ENCODE measurements at places on chromosomes 12 and 14.

GRCh38 chr14:67392800-67393199 is 19.2 kb downstream of the PLEK2 start:
- DNase-seq = no peak

DNA sequence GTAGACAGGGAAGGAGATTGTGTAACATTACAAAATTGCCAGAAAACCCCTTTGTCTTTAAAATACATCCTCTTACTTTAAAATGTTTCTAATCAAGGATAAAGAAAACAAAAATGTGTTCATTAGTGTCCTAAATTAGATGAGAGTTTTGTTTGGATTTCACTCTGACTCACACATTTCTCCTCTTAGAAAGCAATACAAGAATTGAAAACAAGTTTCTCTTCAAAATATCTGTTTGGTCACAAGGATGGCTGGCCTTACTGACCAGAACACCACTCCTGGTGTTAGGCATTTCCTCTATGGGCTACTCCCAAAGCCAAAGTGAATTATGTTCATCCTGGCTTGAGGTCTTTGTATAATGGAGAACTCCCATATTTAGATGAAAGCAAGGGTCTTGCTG is 6.4 kb downstream of the GUCY2C start:
- no peak for DNase-seq

DNA sequence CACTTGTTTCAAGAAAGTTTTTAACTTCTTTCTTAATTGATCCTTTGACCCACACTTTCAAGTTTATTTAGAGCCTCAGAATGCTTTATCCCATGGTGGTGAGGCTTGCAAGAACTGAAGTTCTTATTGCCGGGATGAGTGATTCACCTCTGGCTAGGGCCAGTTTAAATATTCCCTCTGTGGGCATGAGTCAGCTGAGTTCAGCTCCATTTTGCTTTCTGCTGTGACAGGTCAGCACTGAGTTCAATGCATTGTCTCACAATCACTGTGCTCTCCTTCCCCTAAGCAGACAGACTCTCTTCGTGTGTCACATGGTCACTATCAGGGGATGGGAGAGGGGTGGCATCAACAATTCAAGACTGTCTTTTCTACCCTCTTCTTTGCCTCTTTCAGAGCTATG is 514.6 kb upstream of the FBXO33 start:
- no peak for DNase-seq

DNA sequence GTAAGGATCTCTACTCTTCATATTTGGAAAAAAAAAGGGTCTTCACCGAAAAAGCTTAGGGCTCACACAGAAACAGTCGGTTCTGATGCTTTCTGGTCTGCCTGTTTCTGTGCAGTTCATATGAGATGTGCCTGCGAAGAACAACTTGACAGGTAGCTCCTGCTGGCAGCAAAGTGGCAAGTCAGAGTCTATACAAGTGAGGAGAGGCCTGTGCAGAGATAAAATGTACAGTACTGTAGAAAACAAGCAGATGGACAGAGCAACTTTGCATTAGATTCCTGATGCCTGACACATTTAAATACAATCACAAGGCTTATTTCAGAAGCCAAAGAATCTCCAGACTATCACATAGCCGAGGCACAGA is 936.0 kb downstream of the DIO2 start:
- no peak for DNase-seq

GRCh38 chr12:64450711-64451486 is 1.0 kb upstream of the TBK1 start:
- no peak for DNase-seq

- DNase-seq = no peak
These were observed 246.6 kb upstream of the LRFN5 start for GRCh38 chr14:41360126-41360525.

DNA sequence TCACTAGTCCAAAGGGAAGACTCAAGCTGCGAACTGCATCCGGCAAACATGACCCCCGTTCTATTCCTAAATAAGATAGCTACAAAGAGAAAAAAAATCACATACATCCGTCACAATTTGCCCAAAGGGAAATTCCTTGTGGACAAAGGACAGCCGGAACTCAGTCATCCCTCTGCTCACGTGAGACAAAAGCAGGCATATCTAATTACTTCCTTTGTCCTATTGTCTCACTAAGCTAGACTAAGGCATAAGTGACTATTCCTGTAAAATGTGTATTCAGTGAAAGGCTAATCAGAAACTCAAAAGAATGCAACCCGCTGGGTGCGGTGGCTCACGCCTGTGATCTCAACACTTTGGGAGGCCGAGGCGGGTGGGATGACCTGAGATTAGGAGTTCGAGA is 27.2 kb upstream of the NINJ2 start:
- no peak for DNase-seq

- no peak for DNase-seq
These were observed 2.4 kb upstream of the GLS2 start for GRCh38 chr12:56490360-56490759.

GRCh38 chr12:47978598-47978873 is 15.1 kb downstream of the TMEM106C start:
- no peak for DNase-seq

GRCh38 chr14:68337279-68337678 is 455.6 kb downstream of the ZFP36L1 start:
- DNase-seq = no peak

- no peak for DNase-seq
These were observed 35.6 kb downstream of the PIK3C2G start for GRCh38 chr12:18296909-18297280.

DNA sequence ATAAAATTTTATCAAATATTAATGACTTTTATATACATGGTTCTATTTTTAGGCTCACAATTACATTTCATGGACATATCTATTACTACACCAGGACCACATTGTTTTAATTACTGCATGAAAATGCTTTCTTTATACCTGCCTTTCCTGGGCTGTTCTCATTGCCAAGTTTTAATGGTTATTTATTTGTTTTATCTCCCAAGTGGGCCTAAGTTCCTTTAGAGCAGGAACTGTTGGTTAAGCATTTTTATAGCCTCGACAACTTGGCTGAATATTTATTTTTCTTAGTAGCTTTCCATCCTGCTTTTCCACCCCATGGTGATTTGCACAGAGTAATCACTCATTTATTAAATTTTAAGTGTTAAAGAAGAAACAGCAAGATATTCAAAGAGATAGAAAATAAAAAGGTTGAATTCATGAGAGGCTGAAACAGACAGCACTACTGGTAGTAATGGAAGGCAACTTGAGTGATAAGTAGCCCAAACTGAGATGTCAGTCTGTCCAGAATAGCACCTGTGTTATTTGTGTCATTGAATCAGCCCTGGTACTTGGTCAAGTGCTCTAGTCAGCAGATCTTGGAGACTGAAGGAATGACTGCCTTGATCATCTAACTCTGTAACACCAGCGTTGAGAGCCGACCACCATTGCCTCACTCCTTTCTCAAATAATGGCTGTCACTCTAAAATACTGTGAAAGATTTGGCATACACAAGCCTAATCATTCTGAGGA is 119.1 kb upstream of the EGLN3 start:
- no peak for DNase-seq

Data from femur (tissue), 1 donor.